ENCODE measurements at places on chromosomes 5 and 9.

DNA sequence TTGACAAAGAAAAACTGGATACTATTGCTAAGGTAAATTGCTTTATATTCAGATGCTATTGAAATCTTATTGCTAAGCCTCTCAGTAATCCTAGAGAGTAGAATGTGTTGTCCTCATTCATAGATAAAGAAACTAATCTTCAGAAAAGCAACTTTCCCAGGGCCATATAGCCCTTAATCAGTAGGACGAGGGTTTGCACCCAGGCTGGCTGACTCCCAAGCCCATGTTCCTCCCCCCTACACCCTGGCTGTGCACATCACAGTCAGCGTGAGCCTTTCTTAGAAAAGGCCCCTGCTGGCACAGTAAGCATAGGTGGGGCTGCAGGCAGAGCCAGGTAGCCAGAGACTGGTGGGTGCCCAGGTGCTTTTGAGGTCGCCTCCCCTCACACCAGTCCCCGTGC lies 15.8 kb upstream of the GLIPR2 start:
- DNase-seq = no peak

GRCh38 chr9:126117631-126118030 lies 209.0 kb upstream of the MVB12B start:
- DNase-seq = no peak

DNA sequence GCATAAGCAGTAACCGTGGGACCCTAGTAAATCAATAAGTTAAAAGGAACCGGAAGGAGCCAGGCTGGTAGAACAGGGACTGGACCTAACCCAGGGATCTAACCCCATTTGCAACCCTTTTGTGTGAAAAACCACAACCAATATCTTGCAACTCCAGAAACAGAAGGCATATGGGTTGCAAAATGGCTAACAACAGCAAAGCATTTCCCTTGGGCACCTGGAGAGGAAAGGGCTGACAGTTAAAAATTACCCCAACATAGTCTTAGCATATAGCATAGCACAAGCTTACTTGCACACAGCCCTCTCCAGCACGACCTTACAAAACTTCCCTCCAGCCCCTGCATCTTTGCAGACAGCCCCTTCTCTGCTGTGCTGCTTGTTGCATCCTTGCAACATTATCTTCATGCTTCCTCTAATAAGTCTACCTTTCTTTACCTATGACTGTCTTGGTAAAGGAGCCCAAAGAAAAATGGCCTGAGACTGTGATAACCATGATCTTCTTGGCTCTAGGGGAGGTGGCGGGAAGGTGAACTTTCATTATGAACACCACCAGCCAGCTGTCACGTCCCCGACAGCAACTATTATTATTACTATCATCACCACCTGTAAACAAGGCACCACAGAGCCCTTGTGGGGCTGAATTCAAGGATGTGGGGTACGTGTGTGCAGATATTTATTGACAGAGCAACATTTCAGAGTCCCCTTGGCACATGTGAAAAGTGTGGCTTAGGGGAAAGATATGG lies 49.8 kb downstream of the PRRC1 start:
- no peak for DNase-seq

GRCh38 chr5:93503598-93504067 lies 77.4 kb downstream of the NR2F1-AS1 start:
- no peak for DNase-seq

DNA sequence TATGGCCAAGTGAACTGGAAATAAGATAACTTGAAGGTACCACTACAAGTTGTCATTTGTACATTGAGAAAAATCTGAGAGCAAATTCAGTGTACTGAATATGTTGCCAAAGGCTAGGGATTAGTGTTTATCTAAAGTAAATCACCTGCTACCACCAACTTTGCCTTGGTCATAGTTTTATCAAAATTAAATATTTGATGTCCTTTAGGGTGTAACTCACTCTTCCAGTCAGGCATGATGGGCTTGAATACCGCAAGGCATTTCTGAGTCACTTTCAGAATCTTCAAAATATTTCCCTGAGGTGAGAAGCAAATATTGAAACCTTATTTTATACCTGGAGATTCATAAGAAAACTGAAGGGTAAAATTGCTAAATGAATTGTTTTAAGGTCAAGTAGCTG lies 1338.6 kb upstream of the ACO1 start:
- DNase-seq = no peak

GRCh38 chr5:69024241-69024651 lies 69.6 kb upstream of the SLC30A5 start:
- peak; percentile 43 for DNase-seq

DNA sequence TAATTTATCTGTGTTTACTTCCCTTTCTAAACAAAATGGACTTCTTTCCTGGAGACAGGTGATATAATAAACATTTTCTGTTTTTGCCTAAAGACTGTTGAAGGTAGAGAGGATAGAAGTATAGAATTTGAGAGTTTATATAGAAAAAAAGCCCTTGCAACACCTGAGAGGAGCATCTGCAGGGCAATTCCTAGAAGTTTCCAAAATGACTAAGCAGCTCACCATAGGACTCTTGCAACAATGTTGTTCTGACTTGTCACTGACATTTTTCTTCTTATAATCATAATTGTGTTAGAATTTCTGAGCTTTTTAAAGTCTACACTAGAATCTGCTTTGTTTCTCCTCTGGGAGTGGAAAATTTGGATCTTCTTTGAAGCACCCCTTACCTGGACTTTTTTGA lies 216.8 kb downstream of the TUSC1 start:
- no peak for DNase-seq

DNA sequence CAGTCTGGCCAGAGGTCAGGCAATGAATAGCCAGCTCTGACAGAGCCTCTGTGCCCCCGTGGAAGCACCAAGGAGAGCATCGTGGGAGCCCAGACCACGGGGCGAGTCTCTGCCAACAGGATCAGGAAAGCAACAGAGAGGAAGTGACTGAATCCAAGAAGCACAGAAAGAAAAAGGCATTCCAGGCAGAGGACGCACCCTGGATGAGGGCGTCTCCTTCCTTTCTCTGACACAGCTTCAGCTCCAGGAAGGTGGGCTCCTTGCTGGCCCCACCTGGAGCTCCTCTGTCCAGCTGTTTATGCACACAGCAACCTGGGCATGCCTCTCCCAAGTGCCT lies 16.6 kb downstream of the HK3 start:
- no peak for DNase-seq

GRCh38 chr5:34957857-34958690 lies 28.7 kb downstream of the DNAJC21 start:
- DNase-seq = peak; percentile 32

DNA sequence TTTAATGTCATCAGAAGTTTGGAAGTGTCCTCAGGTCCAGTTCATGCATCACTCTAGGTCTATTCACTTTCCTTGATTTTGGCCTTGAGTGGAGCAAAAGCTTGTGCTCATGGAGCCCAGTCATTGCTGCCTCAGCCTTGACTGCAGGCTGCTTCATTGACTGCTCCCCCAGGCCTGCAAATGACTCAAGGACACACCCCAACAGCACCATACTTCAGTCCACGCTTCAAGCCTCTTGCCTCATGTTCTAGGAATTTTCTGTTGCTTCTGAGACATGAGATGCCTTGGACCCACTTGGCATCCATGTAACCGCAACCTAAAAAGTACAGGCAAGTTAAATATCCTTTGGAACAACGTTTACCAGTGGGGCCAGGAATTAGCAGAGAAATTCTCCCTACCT lies 193.7 kb downstream of the PIK3R1 start:
- no peak for DNase-seq
